ENCODE measurements at places on chromosomes 7 and 10.

GRCh38 chr7:81790120-81790500 lies 20.3 kb upstream of the HGF start:
- DNase-seq, result no peak

DNA sequence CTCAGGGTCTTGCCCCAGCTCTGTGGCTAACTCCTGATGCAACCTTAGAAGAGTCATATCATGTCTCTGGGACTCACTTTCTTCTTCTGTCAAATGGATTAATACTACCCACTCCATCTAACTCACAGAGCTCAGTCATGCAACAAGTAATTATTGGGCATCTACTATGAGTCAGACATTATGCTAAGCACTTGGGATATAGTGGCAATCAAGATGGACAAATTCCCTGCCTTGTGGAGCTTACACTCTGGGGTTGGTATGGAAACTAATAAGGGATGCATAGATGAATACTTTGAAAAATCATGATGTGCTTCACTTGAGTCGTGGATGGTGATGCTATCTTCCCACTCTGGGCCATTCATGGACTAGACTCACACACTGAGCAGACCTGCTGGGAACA lies 88.9 kb downstream of the KCNMA1 start:
- DNase-seq, result no peak

DNA sequence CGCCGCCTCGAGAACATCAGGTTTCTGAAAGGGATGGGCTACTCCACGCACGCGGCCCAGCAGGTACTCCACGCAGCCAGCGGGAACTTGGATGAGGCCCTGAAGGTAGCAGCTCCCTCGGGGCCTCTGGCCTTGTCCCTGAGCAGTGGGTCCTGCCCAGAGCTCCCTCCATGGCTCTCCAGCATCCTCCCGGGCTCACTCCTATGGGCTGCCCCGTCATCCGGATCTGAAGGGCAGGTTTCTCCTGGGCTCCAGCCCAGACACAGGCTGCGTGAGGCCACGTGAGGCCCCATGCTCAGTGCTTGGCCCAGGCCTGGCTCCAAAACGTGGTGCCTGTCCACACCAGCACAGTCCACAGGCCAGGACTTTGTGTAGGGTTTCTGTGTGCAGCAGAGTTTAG lies 32.5 kb downstream of the NUB1 start:
- no peak for DNase-seq

DNA sequence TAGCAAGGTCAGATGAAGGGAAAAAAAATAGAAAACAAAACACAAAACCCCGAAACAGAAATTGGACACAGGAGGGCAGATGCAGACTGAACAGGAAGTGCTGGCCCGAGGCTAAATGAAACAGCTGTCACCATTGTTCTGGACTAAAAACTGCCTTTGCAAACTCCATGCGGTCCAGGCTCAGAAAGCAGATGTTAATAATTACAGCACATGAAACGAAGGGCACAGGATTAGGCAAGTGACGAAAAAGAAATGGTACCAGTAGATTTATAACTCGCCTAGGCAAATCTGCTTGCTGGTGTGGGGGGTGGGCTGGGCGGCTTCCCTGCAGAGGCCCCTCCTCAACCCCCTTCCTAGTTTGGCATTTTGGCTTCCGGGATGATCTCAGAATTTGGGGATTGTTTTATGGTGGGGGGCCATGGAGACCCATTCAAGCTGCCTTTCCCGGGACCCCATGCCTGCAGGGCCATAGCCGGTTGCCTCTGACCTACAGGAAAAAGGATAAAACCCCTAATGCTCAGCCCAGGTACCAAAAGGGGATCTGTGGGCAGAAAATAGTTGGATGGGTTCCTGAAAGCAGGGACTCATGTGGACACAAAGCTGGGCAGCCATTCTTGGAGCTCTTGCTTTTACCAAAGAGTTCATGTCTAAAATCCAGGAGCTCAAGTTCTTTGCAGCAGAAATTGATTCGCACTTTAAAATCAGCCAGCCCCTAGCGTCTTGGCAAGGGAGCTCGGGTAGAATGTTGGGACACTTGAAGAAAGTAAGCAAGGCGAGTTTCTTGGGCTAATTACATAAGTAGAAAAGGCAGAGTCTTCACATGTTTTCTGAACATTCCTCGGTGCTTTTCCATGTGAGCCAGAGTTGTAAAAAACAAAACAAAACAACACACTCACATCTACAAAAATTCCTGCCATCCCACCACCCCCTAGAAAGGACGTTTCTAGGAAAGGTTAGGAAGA lies 39.0 kb upstream of the EMX2 start:
- DNase-seq, result peak; percentile 49

GRCh38 chr7:4745971-4746919 lies 29.2 kb upstream of the AP5Z1 start:
- DNase-seq, result no peak

DNA sequence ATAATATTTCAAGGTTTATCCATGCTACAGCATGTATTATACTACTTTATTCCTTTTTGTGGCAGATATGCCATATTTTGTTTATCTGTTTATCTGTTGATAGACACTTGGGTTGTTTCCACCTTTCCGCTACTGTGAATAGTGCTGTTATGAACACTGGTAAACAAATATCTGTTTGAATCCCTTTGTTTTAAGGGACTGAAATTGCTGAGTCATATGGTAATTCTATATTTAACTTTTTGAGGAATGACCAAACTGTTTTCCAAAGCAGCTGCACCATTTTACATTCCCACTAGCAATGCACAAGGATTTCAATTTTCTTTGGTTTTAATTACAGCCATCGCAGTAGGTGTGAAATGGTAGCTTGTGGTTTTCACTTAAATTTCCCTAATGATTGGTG lies 3.4 kb downstream of the C10orf53 start:
- DNase-seq, result no peak

GRCh38 chr10:69375307-69376151 lies 41.2 kb downstream of the TACR2 start:
- peak; percentile 64 for DNase-seq

GRCh38 chr7:84389242-84389641 lies 194.7 kb upstream of the SEMA3A start:
- no peak for DNase-seq

GRCh38 chr10:79079490-79080355 lies 11.0 kb downstream of the ZMIZ1 start:
- peak; percentile 92 for DNase-seq
